ENCODE measurements at places on chromosomes 4 and X.

- no peak for DNase-seq
Observed at GRCh38 chr4:121108557-121108956, 36.2 kb upstream of the NDNF start.

DNA sequence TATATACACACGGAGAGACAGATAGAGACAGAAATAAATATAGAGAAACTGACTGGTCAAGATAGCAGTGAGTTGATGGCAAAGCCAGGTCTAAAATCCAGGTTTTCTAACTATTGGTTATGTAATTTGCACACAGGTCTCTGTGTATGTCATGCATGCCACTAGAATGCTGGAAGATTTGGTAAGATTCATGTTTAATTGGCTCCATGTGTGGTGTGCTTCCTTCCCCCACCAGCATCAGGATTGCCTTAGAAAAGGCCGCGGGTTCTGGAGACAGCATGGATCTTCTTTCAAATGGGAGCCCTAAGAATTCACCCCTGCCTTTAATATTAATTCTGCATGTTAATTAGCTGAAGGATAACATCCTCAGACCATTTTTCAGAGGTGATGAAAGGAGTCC is 31.3 kb downstream of the HAND2 start:
- DNase-seq: no peak

- no peak for DNase-seq
Observed at GRCh38 chr4:16750882-16751642, 147.4 kb downstream of the LDB2 start.

- no peak for DNase-seq
Observed at GRCh38 chrX:94454159-94454558, 780.2 kb downstream of the FAM133A start.

DNA sequence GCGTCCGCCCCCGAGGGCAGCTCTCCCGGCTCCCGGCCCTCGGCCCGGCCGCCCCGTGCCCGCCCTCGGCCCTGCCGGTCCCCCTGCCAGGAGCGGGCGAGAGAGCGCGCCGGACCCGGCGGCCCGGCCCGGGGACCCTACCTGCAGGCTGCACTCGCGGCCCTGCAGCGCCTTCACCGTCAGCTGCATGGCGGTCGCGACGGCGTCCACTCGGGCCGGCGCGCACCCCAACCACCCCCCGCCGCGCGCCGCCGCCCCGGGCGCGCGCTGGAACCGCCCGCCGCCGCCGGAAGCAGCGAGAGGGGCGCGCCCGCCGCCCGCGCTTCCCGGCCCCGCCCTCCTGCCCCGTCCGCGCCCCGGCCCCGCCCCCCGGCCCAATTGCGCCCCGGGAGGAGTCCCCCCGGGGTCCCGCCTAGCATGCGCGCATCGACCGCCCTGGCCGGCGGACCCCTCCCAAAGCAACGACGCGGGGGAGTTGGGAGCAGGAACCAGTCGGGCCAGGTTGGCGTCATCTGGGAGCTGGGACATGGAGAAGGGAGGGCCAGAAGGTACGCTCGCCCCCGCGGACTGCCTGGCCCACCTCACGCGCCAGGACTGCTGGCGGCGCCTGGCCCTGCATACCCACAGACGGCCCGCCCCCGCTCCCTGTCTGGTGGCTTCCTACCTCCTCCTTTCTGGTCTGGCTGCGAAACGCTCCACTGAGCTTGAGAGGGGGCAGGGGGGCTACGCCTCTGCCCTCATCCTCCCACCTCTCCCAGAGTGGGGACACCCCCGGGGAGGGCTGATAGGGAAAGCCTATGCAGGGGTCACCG is at the start of gene UBL4A:
Gene UBL4A, minus strand, starts transcription at position 220 of the 812 bp plus-strand sequence. Its CDS starts 31 bp downstream, at position 189.
- peak; percentile 73 for DNase-seq

DNA sequence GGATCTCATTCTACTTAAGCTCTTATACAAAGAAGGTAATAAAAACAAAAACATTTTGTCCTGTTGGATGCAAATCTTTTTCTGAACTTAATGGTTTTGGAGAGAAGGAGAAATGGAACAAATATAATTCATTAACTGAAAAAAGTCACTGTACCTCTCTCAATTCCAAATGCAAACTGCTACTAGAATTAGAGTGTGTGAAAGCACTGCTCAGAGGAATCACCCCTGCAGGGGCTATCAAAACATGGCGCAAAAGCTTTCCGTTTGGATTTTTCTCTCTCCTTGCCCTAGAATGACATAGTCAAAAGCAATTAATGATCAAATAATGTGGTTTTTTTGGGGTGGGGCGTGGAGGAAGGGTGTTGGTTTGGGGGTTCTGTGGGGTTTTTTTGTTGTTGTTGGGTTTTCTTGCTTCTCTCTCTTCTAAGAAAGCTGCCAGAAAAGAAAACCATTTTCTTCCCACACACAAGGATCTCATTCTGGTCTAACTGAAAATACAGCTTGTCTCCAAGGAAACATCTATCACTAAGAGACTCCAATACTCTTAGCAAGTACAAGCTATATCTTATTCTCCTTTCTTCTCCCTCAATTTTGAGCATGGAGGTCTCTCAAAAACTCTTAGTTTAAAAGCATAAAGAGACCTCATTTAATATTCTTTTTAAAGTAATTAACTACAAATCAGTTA is 41.6 kb downstream of the USP46 start:
- DNase-seq: no peak

DNA sequence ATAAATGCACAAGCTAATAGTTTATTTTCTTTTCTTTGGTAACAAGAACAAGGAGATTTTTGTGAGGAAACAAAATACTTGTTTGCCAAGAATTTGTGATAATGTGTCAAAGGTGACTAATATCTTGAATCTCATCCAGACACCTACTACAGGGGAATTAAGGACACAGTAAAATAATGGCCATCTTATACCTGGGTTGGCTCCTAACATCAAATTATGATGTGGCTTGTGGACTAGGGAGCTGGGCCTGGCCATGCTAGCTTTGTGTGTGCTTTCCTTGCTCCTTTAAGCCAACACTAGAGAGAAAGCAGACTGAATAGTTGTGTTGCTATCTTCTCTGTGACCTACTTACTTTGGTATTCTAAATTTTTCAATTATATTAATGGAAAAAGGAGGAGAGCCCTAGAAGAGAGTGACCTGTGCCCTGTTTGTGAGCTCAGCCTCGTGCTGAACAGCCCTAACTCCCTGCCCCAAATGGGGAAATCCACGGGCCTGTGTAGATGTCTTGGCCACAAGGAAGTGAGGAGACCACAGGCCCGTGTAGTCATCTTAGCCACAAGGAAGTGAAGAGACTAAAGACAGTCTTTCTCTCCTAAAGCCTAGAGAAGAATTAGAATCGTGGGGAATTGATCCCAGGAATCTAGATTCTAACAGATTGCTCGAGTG is 23.3 kb downstream of the ARHGAP24 start:
- peak; percentile 82 for DNase-seq

GRCh38 chr4:177267911-177268310 is 41.8 kb upstream of the NEIL3 start:
- DNase-seq: no peak

DNA sequence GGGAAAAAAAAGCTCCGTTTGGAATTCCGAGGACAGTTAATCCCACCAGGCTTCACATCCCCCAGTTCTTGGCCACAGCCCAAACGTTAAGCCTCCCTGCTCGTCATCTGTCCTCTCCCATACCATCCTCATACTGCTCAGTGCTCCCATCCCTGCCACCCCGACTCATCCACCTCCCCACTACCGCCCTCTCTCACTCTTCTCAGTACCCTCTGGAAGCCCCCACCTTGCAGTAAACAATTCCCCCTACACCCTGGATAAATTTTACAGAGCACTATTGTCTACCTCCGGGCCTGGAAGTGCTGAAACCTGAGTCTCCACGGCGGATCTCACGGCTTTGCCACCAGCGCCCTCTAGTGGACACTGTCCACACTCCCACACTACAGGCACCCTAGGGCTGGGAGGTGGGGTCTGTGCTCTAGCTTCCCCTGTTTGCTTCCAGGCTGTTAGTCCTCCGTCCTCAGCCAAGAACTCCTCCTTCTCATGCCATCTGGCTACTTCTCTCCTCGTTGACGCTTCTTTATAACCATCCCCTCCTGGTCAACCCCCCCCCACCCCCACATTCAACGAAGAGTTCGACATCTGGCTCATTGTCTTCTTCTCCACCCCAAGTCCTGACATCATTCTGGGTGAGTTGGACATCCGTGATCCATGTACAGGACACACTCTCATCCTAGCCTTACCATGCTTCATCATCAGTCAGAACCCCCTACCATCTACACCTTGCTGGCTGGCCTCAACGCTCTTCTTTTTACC is 54.5 kb downstream of the RTL9 start:
- DNase-seq: peak; percentile 40

GRCh38 chr4:5027346-5027745 is 8.1 kb upstream of the CYTL1 start:
- DNase-seq: no peak

DNA sequence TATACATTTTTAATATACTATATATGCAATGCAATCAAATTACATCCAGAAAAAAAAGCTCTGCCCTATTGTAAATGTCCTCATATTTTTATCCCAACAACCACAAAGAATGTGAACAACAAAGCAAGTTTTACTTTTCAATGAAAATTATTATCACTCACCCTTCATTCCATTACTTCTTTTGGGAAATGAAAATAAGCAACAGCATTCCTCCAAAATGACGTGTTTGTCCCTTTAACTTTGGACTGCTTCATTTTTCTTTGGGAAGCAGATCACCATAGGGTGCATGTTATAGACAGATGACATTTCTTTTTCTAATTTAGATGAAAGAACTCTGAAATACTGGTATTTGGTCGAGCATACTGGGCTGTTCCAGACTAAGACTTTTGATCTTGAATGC is 667.1 kb upstream of the BOD1L1 start:
- no peak for DNase-seq

GRCh38 chr4:185143601-185143969 is 519 bp downstream of the SLC25A4 start:
- DNase-seq: no peak

DNA sequence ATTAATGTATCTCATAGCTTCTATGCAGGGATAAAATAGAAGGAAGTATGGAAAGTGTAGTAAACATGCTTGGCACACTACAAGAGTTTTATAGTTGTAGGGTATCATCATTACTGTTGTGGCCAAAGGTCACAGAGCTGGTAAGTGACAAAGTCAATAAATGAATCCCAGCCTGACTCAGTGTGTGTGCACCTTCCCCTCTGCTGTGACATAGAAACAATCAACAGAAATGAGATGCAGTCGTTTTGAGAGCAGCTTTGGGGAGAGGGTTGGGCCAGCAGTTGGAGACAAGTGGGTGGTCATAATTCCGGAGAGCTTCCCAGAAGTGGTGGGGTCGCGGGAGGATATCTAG is 82.4 kb upstream of the RBPJ start:
- no peak for DNase-seq

DNA sequence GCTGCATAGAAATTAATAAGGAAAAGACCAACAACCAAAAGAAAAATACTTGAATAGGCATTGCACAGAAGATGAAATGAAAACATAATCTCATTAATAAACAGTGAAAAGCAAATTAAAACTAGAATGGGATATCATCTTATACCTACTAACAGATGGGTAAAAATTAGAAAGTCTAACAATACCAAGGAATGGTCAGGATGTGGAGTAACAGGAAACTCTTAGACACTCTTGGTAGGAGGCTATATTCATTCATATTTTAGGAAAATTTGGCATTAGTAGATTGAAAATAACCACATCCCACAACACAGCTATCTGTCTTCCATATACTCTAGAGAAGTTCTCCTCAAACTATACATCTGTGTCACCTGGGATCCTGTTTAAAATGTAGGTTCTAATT is 36.3 kb downstream of the SEC24B start:
- DNase-seq: no peak

DNA sequence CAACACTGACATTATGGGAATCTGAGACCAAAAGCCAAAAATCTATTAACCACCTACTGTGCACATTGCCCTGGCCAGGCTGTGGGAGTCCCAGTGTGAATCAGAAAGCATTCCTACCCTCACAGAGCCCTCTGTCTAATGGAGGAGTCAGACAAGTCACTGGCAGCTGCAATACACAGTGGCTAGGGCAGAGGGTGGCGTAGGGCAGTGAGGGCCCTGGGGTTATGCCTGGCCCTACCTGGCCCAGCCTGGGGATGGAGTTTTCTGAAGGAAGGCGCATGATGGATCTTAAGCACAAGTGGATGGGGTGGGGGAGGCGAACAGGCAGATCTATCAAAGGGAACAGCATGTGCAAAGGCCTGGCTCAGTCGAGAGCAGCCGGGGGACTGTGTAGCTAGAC is 10.8 kb downstream of the JAKMIP1 start:
- no peak for DNase-seq

Data from Peyer's patch (tissue), 4 donors.